ENCODE measurements at places on chromosomes 11 and 22. TPM values are rescaled to one million over a fixed set of nuclear protein-coding genes. Genes with fewer than 3 reads are reported as not detected.

GRCh38 chr11:84882056-84882455 is 745.1 kb downstream of the DLG2 start:
- no peaks in the 10 kb centered on the region for H3K36me3 ChIP-seq
- H3K27ac ChIP-seq, result no peak overlapping the region
- no peak overlapping the region for H3K4me3 ChIP-seq
- no peak for DNase-seq
- no peaks in the 10 kb centered on the region for H3K27me3 ChIP-seq
- no peaks in the 10 kb centered on the region for H3K4me1 ChIP-seq

DNA sequence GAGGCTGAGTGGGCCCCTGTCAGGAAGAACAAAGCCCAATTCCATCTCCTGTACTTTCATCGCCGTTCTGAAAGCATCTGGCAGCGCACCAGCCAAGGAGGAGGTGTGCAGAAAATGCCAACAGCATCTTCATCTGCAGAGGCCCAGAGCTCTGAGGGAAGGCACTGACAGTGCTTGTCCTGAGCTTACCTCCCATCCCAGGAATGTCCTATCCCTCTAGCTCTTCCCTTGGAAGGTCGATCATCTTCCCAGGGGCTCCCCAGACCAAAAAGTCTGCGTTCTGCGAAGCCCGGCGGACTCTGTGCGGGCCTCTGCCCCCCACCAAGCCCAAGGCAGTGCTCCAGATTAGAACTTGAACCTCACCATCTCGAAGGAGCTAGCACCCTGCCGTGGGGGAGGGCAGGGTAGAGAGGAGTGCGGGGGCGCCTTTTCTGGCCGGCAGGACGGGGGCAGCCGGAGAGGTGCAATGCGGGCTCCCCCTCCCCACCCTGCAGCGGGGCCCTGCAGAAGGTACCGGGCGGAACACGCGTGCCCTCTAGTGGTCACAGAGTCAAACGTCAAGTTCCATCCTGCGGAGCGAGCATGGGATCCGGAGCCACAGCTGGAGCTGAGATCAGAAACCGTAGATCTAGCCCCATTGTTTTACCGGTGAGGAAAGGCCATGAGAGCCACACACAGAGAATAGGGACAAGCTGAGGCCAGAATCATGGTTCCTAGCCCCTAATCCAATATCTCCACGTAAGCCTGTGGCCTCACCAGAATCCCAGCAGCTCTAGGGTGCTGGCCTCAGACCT is 5.0 kb downstream of the SCN2B start:
- DNase-seq, result peak; percentile 56
- peaks cover 34% of the 10 kb centered on the region for H3K4me1 ChIP-seq
- no peak overlapping the region for H3K27ac ChIP-seq
- peaks cover 59% of the 10 kb centered on the region for H3K27me3 ChIP-seq

The MMP1 gene
- 0.09 TPM for total RNA-seq

The OR52I2 gene
- total RNA-seq, result not detected

GRCh38 chr11:113022262-113022661 is 61.0 kb downstream of the NCAM1 start:
- H3K27ac ChIP-seq, result no peak overlapping the region
- no peak for DNase-seq
- no peaks in the 10 kb centered on the region for H3K36me3 ChIP-seq
- H3K4me1 ChIP-seq, result no peaks in the 10 kb centered on the region
- H3K4me3 ChIP-seq, result no peak overlapping the region
- H3K27me3 ChIP-seq, result 0 out of 3 replicates have a peak, but pooled peaks cover 3% of the 10 kb centered on the region

DNA sequence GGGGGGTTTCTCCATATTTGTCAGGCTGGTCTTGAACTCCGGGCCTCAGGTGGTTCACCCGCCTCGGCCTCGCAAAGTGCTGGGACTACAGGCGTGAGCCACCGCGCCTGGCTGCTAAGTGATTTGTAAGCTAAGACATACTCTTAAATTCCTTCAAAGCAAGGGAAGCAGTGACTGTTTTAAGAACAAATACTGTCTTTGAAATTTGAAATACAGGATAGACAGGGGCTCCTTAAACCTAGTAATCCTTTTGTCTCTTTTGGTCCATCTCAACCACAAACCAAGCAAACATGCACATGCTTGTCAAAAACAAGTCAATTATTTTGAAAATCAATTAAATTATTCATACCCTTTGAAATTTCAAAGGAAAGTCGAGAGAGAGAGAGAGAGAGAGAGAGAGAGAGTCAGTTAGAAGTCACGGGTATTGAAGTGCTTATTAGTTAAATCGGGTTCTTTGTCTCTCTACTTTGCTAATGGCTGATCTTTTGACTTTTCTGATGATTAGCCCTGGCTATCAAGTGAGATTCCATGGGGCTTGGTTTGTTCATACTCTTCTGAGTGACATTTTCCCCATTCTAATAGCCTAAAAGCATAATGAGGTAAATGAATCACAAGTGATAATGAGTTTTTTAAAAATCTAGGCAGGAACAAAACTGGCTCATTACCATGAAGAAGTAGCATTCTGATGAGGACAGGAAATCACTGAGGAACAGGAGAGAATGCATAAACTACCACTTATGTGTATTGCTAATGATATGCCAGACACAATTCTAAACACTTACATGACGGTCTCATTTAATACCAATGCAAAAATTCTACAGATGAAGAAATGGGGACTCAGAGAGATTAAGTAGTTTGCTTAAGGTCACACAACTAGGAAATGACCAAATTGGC is 48.0 kb downstream of the MCHR1 start:
- no peak overlapping the region for H3K27ac ChIP-seq
- no peak overlapping the region for H3K4me3 ChIP-seq
- H3K27me3 ChIP-seq, result no peaks in the 10 kb centered on the region
- H3K36me3 ChIP-seq, result no peaks in the 10 kb centered on the region
- H3K4me1 ChIP-seq, result peaks cover 12% of the 10 kb centered on the region
- no peak for DNase-seq

GRCh38 chr22:47139013-47139789 is 376.8 kb downstream of the TBC1D22A start:
- H3K4me1 ChIP-seq, result no peaks in the 10 kb centered on the region
- H3K36me3 ChIP-seq, result no peaks in the 10 kb centered on the region
- no peaks in the 10 kb centered on the region for H3K27me3 ChIP-seq
- DNase-seq, result no peak
- no peak overlapping the region for H3K27ac ChIP-seq

The ARSA gene
- 9.0 TPM for total RNA-seq

The SYT12 gene
- total RNA-seq, result not detected

DNA sequence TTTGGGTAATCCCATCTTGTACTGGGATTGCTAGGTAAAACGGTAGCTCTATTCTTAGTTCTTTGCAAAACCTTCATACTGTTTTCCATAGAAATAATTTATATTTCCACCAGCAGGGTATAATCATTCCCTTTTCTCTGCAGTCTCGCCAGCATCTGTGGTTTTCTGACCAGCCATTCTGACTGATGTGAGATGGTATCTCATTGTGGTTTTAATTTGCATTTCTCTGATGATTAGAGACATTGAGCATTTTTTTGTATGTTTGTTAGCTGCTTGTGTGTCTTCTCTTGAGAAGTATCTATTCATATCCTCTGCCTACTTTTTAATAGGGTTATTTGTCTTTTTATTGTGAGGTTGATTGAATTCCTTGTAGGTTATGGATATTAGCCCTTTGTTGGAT is 220.9 kb downstream of the PGR start:
- no peak overlapping the region for H3K27ac ChIP-seq
- no peak for DNase-seq
- H3K36me3 ChIP-seq, result no peaks in the 10 kb centered on the region
- H3K4me3 ChIP-seq, result no peak overlapping the region
- H3K27me3 ChIP-seq, result no peaks in the 10 kb centered on the region

GRCh38 chr11:17765356-17766072 is 30.9 kb downstream of the KCNC1 start:
- H3K4me1 ChIP-seq, result peaks cover 24% of the 10 kb centered on the region
- H3K36me3 ChIP-seq, result no peaks in the 10 kb centered on the region
- no peak for DNase-seq
- peaks cover 4% of the 10 kb centered on the region for H3K27me3 ChIP-seq
- H3K4me3 ChIP-seq, result no peak overlapping the region

- DNase-seq, result no peak
- peaks cover 36% of the 10 kb centered on the region for H3K36me3 ChIP-seq
- H3K4me1 ChIP-seq, result no peaks in the 10 kb centered on the region
- H3K27me3 ChIP-seq, result no peaks in the 10 kb centered on the region
- no peak overlapping the region for H3K27ac ChIP-seq
These were observed 21.5 kb downstream of the BIRC2 start for GRCh38 chr11:102368472-102368871.

DNA sequence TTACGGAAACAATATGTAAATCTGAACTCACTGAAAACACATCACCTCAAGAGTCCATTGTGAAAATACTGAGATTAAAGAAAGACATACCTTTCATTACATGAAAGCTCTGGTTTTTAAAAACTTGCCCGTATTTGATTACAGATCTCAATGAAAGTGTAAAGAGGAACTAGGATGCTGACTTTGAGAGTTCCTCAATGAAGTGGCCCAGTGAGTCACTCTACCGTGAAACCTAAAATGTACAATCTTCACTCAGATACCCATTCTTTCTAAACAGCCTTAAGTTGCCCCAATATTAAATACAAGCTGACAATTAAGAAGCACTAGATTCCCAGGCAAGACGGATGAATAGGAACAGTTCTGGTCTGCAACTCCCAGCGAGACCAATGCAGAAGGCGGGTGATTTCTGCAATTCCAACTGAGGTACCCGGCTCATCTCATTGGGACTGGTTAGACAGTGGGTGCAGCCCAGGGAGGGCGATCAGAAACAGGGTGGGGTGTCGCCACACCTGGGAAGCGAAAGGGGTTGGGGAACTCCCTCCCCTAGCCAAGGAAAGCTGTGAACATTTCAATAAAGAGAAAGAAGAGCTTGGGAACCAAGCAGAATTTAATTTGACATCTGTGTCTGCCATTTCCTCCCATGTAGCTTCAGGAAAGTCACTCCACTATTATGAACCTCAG is 33.8 kb upstream of the OR9G4 start:
- H3K27ac ChIP-seq, result no peak overlapping the region
- H3K4me1 ChIP-seq, result no peaks in the 10 kb centered on the region
- DNase-seq, result no peak
- no peak overlapping the region for H3K4me3 ChIP-seq

DNA sequence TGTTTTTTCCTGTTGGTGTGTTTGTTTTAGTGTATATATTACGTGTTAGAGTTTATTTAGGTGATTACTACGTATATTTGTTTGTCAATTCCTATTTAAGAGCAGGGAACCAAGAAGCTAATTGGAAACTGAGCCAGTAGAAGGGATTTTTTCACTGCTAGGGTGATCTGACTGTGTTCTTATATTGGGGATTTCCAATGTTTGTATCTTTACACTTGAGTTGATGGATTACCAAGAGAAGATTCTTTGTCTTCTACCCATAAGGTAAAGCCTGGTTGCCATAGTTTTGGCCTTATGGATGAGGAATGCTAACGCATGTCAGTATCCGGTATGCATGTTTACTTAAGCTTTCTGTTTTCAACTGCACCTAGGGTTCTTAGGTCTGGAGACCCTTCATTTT is 35.6 kb downstream of the SIK2 start:
- no peaks in the 10 kb centered on the region for H3K27me3 ChIP-seq
- no peak overlapping the region for H3K27ac ChIP-seq
- no peak for DNase-seq
- peaks cover 1% of the 10 kb centered on the region for H3K36me3 ChIP-seq
- peaks cover 30% of the 10 kb centered on the region for H3K4me1 ChIP-seq

The FAM111B gene
- total RNA-seq, result 28.2 TPM

GRCh38 chr22:33510429-33510904 is 409.8 kb downstream of the LARGE1 start:
- no peaks in the 10 kb centered on the region for H3K27me3 ChIP-seq
- peak overlapping the region; percentile 53 for H3K27ac ChIP-seq
- peak; percentile 82 for DNase-seq

GRCh38 chr11:82539669-82540068 is 194.0 kb downstream of the FAM181B start:
- no peak overlapping the region for H3K27ac ChIP-seq
- no peaks in the 10 kb centered on the region for H3K36me3 ChIP-seq
- H3K4me3 ChIP-seq, result no peak overlapping the region
- H3K27me3 ChIP-seq, result no peaks in the 10 kb centered on the region

The MICAL2 gene
- total RNA-seq, result 1.1 TPM

DNA sequence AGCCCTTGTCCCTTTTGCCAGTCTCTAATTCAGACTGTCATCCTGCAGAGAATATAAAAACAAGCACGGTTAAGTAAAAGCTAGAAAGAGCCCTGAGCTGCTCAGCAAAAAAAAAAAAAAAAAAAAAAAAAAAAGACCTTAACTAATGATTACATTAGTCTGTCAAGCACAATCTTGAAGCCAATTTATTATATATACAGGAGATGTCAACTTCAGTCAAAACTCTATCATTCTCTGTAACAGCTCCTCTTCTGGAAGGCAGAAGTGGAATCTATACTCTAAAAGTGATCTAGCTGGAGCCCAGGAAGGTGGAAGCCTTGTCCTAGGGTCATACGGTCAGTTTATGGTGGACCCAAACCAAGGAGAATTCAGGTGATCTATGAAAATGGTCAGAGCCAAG is 55.2 kb upstream of the UBASH3B start:
- H3K36me3 ChIP-seq, result no peaks in the 10 kb centered on the region
- no peak overlapping the region for H3K27ac ChIP-seq
- H3K4me3 ChIP-seq, result no peak overlapping the region
- H3K27me3 ChIP-seq, result peaks cover 1% of the 10 kb centered on the region
- DNase-seq, result no peak

The FGF19 gene
- not detected for total RNA-seq

DNA sequence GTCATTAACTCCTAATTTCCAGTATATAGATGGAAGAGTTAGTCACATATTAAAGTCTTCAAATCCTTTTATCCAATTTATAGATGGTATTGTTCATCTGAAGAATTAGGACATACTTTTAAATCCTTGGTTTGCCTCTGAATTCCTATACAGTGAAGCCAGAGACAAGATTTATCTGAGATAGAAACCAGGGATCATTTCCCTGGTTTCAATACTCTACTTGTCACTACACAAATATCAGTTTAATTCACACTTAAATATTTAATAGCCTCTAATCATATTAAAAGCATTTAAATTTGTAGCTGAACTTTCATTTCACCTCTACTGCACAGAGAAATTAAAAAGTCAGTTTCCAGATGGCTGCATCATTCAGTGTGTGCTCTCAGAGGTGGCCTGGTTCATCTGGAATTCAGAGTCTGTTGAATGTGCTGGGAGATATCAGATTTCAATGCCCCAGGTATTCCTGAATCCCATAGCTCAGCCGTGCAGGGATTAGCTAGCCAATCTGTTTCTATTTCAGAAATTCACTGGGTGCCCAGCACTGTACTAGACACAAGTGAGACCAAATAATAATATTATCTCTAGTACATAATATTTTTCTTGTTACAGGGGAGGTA is 344.3 kb downstream of the AASDHPPT start:
- no peaks in the 10 kb centered on the region for H3K27me3 ChIP-seq
- no peak overlapping the region for H3K4me3 ChIP-seq
- no peak overlapping the region for H3K27ac ChIP-seq
- H3K36me3 ChIP-seq, result no peaks in the 10 kb centered on the region

DNA sequence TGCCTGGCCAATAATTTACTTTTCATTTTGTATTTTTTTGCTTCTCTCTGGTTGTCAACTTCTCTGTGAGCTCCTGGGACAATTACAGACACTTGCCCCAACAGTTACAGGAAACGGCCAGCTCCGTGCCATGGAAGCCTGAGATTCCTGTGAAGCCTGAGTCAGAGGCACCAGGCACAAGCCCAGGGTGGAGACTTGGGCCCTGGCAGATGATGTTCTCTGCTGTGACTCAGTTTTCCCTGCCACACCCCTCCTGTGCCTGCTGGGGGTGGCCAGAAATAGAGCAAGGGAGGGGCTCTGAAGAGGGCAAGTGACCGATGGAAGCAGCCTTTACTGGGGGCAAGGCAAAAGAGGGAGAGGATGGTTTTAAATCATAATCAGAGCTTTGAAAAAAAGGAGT is 4.9 kb downstream of the ATP5MGL start:
- H3K27me3 ChIP-seq, result no peaks in the 10 kb centered on the region
- DNase-seq, result no peak
- H3K27ac ChIP-seq, result no peak overlapping the region
- no peak overlapping the region for H3K4me3 ChIP-seq
